ENCODE measurements at places on chromosomes 4 and X. TPM values are rescaled to one million over a fixed set of nuclear protein-coding genes. Genes with fewer than 3 reads are reported as not detected.

The MID1 gene
- 32.2 TPM for total RNA-seq

The CCDC110 gene
- total RNA-seq = not detected

The RIPPLY1 gene
- total RNA-seq = 0.12 TPM

The MAGED4 gene
- total RNA-seq = 9.8 TPM

The OTC gene
- not detected for total RNA-seq

The RGN gene
- total RNA-seq = not detected

All from A549 treated with Hydrocortisone at 1 μM for 4 hours (cell line).